ENCODE measurements at places on chromosomes 3 and 15.

DNA sequence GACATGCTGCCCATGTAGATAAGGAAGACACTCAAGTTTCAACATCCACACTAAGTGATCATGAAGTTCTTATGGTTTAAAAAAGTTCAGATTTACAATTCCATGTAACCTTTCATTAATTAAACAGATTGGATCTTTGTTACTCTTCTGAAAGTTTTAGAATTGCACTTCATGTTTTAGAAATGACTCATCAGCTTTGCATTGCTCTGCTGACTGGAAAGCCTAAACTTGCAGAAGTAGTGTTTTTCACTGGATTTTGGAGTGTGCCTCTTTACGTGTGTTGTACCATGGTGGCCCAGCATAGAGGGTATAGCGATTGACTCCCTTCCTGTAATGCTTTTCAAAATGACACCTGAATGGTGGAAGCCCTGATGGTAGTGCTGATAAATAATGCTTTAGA, 157.9 kb downstream of the BBX start:
- peak; percentile 51 for DNase-seq

DNA sequence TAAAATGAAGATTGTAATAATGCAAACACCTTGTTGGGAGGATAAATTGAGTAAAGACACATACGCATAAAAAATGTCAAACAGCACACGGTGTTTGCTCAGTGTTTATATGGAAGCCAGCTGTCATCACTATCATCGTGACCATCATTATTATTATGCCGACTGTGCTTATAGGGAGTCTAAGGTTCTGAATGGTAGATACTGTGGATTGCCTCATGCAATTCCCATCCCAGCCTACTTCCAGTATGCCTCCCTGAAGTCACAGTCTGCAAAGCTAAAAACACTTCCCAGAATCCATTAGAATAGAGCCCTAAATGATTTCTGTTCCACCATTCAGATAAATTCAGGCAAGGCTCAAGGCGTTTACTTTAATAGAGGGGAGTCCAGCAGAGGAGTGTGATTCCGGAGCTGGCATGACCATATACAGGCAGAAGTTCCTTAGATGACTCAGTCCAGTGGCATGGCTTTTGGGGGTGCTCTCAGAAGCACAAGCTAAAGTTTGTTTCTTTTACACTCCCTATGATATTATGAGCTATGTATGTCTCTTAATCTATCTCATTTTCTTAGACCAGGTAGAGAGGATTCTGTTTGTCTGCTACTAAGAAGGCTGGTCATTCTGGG, 148.7 kb downstream of the MEX3B start:
- DNase-seq, result peak; percentile 62

DNA sequence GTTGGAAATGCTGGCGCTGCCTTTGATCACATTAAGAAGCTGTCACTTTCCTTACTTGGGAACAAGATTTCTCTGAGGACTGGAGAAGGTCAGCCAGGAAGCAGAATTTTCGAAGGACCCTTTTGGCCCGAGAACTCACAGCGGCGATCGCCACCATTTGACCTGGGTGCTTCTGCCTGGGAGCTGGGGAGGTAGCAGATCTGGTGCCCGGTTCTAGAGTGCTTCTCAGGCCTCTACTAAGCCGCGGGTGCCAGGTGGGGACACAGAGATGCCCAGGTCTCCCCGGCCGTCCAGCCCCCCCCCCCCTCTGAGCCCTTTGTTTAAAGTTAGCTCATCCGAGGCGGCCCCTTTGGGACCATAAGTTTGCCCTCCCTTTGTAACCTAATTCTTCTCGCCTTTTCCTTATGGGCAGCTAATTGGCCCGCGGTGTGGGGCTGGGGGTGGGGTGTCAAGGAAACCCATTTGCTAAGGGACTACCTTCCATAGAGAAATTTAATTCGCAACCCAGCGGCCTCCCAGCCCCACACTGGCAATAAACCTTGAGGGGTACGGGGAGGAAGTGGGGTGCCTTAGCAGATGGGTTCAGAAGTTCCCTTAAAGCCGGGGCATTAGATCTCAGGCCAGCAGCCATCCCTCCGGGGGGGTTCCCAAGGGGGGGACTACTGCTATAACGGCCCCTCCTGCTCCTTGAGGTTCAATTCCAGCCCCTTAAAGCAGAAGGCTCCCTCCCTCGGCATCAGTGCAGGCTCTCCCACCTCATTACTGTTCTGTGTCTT, 1.9 kb downstream of the GATA2 start:
- no peak for DNase-seq

- DNase-seq, result no peak
Observed at GRCh38 chr15:43774062-43774461, 2.7 kb downstream of the ELL3 start.

- DNase-seq, result no peak
Observed at GRCh38 chr3:168168743-168169142, 73.0 kb upstream of the GOLIM4 start.

GRCh38 chr3:67610458-67610857, 44.0 kb downstream of the SUCLG2 start:
- peak; percentile 87 for DNase-seq

DNA sequence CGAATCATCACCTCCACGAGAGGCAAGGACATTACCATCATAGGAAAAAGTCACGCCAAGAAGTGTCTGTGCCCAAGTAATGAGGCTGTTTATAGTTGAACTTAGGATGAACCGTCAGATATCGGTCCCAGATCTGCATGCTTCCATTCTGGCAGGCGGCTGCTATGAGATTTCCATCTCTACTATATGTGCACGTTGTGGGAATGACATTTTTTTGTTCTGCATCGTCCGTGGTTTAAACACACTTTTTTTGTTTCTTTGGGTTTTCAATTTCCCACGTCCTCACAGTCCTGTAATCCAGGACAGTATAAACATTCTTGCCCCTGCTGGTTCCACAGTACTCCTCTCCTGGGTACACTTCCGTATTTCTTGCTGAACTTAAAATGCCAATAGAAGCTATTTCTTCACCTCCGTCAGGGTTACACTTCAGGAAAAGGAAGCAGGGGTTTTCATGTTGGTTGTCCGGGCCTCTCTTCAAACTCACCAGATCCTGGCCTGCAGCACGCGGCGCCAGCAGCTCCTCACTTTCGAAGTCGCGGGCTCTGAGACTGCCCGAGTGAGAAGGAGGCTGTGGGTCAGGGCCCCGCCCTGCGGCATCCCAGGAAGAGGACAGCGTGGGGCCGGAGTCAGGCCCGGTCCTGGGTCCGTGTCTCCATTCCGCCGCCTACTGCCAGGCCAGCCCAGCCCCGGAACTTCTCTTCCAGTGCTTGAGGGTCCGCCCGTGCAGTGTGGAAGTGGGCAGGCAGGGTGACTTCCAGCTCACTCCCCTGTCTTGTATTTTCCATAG, 9.8 kb upstream of the TM4SF4 start:
- no peak for DNase-seq

DNA sequence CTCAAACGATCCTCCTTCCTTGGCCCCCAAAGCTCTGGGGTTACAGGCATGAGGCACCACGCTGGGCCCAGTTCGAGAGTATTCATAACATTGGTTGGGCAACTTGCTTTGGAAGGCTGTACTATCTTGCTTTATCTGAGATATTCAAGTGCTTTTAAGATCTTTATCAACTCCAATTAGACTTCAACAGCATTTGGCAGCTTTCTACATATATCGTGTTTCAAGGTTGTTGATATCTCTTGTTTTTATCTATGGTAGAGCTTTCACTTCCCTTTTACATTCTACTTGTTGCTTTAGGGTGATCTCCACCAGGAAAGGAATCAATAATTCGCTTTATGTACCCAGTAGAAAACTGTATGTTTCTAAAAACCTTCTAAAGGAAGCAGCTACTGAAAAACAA, 395.3 kb downstream of the IL5RA start:
- no peak for DNase-seq

GRCh38 chr3:113268942-113269341, 57.6 kb downstream of the BOC start:
- no peak for DNase-seq

GRCh38 chr3:193400304-193400703, 21.8 kb upstream of the ATP13A5 start:
- no peak for DNase-seq

- DNase-seq, result peak; percentile 96
Observed at GRCh38 chr3:11509173-11510000, 134.3 kb downstream of the VGLL4 start.

GRCh38 chr3:81315030-81315429, 446.4 kb downstream of the GBE1 start:
- no peak for DNase-seq

DNA sequence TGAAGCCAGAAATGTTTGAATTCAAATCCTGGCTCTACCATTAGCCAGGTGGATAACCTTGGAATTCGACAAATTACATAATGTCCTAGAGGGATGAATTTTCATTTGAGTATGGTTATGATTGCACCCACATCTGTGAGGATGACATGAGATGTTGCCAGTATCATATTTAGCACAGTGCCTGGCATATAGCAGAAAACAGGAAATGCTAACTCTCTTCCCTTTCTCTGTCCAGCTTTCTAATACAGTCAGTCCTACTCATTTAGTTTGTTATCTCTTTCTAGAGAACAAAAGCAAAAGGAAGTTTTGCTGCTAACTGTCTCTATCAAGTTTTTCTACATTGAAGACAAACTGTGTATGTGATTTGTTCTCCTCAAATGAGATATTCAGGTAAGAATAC, 231.7 kb downstream of the CPNE4 start:
- no peak for DNase-seq

DNA sequence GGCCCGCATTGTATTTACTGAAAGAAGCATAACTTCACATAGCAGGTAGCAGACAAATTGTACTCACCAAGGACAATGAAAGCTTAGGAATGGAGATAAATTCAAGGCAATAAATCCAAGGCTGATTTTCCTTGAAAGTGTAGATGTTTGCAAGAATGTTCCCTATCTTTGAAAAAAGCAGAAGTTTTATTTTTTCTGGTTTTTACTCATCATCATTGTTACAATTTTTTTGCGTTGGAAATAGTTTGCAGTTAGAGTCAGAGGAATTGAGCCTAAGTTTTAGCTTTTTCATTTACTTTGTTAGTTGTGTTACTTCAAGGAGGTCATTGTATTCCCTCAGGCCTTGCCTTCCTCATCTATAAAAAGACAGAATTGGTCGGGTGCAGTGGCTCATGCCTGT, 213.9 kb upstream of the TBL1XR1 start:
- DNase-seq, result no peak

DNA sequence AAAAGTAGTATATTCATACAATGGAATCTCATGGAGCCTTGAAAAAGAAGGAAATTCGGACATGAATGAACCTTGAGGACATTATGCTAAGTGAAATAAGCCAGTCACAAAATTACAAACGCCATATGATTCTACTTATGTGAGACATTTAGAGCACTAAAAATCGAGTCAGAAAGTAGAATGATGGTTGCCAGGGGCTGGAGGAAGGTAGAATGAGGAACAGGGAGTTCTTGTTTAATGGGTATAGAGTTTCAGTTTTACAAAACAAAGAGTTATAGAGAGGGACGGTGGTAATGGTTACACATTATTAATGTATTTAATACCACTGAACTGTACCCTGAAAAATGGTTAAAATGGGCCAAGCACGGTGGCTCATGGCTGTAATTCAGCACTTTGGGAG, 19.5 kb downstream of the UBXN7 start:
- DNase-seq, result no peak

GRCh38 chr3:194574639-194575483, 58.4 kb downstream of the TMEM44 start:
- peak; percentile 59 for DNase-seq

DNA sequence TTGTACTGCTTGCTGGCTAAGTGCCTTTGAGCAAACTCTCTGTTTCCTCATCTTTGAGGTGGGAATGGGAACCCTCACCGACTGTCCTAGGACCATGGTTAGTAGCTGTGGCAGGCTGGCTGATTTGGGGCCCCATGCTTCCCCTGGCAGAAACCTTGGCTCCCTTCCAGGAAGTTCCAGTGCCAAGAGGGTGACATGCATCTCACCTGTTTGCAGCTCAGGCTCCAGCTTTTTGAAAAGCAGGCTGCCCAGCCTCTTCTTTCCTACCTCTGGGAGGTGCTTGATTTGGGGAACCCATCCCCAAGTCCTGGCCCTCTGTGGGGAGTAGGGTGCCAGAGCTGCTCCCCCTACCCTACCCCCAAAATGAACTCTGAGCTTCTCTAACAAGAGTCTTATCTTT, 50.8 kb downstream of the RAB11A start:
- DNase-seq, result no peak

DNA sequence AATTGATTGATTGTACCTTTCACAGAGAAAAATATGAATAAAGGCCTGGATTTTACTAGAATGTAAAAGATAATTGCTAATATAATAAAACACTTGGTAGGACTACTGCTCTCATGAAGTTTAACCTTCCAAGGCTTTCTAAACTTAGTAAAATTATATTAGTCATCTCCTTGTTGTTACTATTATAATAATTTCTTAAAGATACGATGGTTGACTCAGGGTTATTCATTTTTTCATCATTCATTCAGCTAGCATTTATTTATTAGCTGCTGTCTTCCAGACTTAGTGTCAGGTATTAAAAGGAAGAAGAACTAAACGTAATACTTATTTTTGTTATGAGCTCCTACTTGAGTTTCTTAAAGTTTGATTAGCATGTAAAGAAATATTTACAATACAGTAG, 771.6 kb upstream of the NR2F2 start:
- peak; percentile 24 for DNase-seq

GRCh38 chr15:41928637-41929620, 35.1 kb upstream of the SPTBN5 start:
- DNase-seq, result no peak

- DNase-seq, result no peak
Observed at GRCh38 chr3:146948186-146948585, 343.0 kb upstream of the PLSCR5 start.

- DNase-seq, result no peak
Observed at GRCh38 chr3:149163066-149163465, 33.6 kb downstream of the HPS3 start.

DNA sequence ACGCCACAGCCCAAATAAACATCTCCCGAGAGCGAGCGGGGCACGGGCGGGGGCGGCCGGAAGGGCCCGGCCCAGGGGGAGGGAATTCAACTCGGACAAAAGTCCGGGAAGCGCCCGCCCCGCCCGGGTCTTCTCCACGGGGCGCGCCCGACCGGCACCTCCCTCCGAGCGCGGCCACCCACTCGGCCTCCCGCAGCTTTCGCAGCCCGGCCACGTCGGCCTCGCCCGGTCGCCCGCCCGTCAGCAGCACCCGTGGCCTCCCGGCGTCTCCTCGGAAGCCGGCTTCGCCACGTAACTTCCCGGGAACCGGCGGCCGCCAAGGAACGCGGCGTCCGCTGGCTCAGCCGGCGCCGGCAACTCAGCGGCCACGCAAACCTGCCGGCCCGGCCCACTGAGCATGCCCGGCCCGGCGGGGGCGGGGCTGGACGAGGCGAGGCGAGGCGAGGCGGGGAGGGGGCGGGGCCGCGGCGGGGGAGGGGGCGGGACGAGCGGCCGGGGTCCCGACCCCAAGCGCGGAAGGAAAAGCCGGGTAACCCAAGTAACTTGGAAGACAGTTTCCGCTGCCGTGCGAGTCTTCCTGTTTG, at the start of gene TJP1:
Gene TJP1 (minus strand): TSS at position 369 of the 584 bp plus-strand sequence. CDS start 440 bp downstream, outside the sequence.
- DNase-seq, result peak; percentile 80

DNA sequence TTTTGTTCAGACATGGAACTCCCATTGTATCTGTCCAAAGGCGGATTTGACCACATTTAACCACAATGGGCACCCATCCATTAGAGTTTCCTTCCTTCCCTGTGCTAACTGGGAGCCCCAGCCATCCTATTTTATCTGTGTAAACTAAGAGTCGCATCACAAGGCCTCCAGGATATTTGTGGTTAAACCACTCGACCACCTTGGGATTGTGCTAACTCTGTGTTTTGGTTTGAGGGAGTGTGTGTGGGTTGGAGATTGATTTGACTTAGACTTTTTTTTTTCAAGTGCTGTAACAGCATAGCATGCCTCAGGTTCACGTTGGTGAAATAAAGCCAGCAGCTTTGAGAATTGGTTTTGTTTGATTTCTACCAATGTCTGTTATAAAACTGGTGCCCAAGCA, 100.4 kb upstream of the TP63 start:
- peak; percentile 30 for DNase-seq
